ENCODE measurements at places on chromosomes 6 and 20.

GRCh38 chr20:15986690-15987089 is 586.6 kb downstream of the KIF16B start:
- no peak for DNase-seq

DNA sequence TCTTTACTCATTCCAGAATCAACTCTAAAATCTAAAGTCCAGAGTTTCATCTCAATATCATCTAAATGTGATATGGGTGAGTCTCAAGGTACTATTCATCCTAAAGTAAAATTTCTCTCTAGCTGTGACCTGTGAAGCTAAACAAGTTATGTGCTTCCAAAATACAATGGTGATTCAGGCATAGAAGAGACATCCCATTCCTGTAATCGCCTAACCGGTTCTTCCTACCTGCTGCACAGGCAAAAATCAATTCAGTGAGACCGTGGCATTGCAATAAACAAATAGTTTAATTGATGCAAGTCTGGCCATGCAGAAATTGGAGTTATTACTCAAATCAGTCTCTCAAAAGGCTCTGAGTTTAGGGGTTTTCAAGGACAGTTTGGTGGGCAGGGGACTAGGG is 232.8 kb downstream of the UBE3D start:
- DNase-seq: no peak

GRCh38 chr20:44231713-44232468 is 15.2 kb upstream of the GDAP1L1 start:
- no peak for DNase-seq

DNA sequence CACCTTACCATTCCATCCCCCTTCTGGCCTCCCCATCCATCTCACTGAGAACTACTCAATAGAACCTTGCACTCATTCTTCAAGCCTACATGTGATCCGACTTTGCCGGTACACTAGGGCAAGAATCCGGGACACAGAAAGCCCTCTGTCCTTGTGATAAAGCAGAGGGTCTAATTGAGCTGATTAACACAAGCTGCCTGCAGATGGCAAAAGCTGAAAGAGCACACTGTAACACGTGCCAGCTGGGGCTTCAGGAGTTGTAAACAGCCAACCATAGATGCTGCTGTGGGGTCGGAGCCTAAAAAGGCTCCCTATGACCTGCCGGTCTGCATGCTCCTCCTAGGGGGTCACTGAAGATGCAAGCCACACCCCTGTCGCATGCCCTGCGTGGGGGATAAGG is 124.1 kb downstream of the RNF144B start:
- no peak for DNase-seq

GRCh38 chr6:69581581-69581980 is 215.2 kb downstream of the LMBRD1 start:
- no peak for DNase-seq

GRCh38 chr20:54570561-54570960 is 95.2 kb downstream of the DOK5 start:
- DNase-seq: no peak

GRCh38 chr20:59958626-59959025 is 403 bp downstream of the CDH26 start:
- DNase-seq: no peak

GRCh38 chr6:131758920-131759319 is 48.1 kb upstream of the CTAGE9 start:
- DNase-seq: no peak

- DNase-seq: no peak
These were observed 195.9 kb downstream of the SASH1 start for GRCh38 chr6:148538261-148539190.

DNA sequence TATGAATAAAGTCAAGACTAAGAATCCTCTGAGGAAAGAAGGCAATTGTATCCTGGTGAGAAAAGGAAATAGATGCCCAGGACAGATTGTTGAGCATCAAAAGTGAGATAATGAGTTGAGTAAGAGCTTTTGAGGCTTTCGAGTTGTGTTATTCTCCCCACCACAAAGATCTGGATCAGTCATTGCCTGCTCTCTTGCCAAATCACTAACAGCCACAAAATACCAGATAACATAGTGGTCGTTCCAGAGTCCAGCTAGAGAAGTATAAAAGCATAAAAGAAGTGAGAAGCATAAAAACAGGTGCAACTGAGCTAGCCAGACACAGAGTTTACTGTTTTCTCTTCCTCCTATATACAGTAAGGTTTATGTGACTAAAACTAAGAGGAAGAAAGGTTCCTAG is 4.9 kb downstream of the SPINT4 start:
- DNase-seq: no peak

DNA sequence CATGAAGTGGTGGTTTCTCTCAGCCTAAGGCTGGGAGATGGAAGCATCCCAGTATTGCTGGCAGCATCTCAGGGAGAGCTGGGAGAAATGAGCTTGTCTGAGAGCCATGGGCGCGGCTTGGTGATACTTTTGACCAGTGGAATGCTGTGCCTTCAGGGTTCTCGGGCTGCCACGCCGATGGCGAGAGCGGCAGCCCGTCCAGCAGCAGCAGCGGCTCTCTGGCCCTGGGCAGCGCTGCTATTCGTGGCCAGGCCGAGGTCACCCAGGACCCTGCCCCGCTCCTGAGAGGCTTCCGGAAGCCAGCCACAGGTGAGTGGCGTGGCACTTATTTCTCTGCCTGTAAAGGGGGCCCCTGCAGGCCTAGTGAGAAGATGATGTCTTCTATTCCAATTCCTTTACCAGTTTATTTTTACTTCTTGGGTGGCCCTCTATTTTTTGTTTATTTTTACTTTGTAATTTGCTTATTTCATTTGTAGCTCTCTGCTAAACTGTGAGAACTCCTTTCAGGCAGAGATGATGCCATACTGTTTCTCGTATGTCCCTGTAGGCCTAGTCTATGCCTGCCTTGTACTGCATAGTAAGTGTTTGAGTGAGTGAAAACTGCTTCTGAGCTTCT is 71.7 kb downstream of the ASXL1 start:
- DNase-seq: no peak

- no peak for DNase-seq
These were observed 193.4 kb downstream of the WDR27 start for GRCh38 chr6:169508452-169508851.

GRCh38 chr20:3801846-3802245 is 5.7 kb downstream of the CDC25B start:
- no peak for DNase-seq

GRCh38 chr20:21391972-21392352 is 5.4 kb downstream of the NKX2-4 start:
- DNase-seq: no peak

DNA sequence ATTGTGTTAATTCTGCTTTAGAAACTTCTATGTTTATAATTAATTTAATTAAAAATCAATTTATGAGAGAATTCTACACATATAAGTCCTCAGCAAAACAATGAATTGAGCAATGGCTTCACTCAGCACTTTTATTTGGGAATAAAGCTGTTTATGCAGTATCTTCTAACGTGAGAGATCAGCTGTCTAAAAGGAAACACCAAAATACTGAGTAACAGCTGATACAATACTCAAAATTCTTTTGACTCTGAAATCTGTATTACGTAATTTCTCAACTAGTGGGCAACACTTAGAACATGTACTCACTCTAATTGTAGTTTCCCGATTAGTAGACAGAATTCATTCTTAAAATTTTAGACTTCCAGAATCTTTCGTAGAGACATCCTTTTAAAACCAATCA is 49.8 kb downstream of the MAP3K7 start:
- no peak for DNase-seq

- DNase-seq: no peak
These were observed 105.0 kb downstream of the TIAM2 start for GRCh38 chr6:155100087-155100486.

DNA sequence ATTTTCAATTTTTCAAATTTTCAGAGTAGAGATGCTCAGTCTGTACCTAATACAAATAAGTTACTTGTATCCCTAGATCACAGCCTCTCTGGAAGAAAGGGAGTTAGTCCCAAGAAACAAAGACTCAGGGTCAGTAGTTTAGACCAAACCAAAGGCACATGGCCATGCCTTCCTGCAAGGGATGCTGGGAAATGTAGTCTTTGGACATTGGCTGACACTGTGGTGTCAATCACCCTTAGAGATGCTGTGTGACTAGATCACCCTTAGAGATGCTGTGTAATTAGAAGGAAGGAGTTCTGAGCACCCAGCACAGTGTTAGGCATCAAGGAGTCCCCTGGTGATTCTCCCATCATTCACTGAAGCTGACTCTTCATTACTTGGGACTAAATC is 202.1 kb downstream of the NFATC2 start:
- DNase-seq: no peak

- DNase-seq: no peak
These were observed 13.7 kb downstream of the KCNS1 start for GRCh38 chr20:45087097-45087790.

All from stimulated activated CD8-positive, alpha-beta memory T cell treated with anti-CD3 and anti-CD28 coated beads, Interleukin-4, amount 100 ng/mL, for 1 hour (primary cell).